ENCODE measurements at places on chromosomes 11 and 22.

DNA sequence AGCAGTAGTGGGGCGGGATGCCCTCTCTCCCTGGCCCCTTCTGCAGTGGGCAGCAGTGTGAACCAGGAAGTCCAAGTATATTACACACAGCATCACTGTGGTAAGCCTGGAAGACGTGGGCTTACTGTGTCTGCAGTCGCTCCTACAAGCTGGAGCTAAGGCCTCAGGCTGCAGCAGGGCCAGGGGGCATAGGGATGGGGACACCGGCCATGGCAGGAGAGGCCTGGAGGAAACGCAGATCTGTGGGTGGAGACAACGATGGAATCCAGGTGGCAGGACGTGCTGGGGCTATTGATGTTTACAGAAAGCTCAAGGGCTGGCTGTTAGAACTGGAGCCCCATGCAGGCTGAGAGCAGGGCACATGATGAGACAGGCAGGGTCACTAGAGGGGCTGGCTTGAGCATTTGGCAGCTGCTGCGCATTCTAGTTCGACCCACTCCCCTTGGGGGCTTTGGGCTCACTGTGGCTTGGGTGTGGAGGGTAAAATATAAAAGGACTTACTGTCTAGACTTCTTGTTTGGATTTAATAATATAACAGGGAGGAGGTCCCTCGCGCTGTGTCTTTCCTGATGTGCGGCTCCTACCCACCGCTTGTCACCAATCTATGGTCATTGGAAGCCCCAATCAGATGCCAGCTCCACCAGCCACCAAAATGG is 539.5 kb downstream of the TBC1D22A start:
- DNase-seq: no peak

DNA sequence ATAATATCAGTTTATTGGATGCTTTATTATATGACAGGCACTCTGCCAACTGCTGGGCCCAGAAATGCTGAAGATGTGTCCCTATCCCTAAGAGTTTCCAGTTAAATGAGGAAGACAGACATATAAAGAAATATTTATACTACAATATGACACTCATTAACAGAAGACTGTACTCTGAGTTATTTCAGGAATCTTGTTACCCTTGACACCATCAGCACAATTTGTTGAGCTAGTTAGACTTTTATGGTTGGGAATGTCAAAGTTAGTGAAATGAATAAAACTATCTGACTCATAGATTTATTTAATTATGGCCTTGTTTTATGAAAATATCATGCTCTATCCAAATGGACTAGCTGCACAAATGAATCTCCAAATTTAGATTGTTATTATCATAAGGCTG is 25.6 kb upstream of the MSANTD4 start:
- DNase-seq: no peak

- DNase-seq: no peak
Observed at GRCh38 chr22:20080776-20081654, 974 bp downstream of the DGCR8 start.

GRCh38 chr22:46220921-46221320 is 29.2 kb downstream of the CDPF1 start:
- no peak for DNase-seq

DNA sequence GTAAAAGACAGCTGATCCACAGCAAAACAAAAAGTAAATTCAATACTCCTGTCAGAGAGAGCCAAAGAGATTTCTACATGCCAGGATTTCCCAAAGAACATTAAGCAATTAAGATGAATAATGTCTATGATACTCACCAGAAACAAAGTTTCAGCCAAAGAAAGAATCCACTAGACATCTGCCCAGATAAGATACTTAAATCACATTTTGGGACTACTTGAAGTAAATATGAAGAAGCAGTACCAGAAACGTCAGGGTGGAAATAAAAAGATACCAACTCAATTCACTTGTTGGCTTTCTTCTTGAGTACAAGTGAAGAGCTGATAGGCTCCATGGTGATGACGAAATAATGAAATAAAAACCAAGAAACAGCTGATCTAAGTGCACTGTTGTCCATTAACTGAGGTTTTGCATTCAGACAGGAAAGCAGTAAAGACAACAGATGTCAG is 31.6 kb upstream of the ARHGAP32 start:
- DNase-seq: no peak

GRCh38 chr11:116580799-116581198 is 192.0 kb downstream of the BUD13 start:
- DNase-seq: no peak

DNA sequence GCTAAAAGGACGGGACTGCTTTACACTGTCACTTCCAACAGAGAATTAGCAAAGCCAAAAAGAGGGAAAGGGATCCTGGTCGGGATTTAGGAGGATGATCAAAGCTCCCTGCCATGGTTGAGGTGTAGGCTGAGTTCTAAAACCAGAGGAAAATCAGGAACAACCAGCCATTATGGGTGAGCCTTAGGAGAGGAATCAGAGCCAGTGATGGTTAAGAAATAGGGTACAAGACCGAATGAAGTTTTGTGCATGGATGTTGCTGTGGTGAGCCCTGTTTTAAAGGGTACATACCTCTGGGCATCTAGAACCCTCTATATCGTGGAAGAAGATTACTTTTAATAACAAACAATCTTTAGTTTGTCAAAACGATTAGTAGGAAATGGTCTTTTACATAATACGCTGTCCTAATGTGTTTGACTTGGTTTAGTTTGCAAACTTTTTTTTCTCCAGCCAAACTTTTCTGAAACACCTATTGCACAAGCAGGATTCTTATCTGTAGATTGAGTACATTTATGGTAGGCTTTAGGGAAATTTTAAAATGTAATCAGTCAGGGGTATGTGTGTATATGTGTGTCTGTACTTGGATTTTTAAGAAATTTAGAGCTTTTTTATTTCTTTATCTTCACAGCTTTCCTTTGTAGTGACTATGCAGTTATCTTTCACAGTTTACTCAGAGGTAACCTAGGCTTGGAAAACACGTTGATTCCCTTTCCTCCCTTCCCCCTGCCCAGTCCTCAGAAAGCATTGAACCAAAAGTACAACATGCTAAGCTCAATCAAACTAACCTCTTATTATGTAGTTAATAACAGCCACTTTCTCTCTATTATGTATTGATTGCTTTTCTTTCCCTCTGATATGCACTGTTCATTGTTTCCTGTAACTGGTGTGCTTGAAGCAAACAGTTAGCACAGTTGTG is 26.8 kb downstream of the TRIM44 start:
- no peak for DNase-seq

DNA sequence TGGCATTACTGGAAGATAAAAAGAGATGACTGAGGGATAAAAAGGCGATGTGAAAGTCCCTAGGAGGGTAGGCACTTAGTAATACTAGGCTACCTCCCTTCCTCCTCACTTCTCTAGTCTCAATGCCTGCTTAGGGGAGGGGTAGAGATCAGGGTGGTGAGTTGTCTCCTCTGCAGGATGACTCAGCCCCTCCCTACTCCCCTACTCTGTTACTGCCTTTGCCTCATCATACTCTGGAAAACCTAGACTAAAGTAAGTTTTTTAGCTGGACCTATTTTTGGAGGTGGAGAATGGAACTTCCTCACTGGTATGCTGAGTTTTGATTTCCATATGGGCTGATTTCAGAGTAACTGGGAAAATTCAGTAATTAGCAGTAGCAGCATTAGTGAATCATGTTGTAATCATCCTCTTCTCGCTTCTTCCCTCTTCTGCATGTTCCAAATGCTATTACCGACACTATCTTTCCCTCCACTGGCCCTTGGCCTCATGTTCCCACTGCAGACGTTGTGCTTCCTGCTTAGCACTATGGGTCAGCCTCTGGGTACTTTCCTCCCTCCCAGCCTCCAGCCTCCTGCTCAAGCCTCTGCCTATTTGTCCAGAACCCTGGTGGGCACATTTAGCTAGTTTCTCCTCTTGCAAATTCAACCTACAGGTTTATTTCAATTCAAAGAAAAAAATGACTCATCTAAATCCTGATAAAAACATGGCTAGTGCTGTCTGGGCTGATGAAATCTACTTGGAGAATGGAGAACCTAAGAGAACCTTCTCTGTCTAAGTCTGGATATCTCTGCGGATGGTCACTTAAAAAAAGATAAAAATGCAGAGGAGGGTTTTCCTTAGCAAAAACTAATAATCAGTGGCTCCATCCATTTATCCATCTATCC is 281.7 kb downstream of the ST3GAL4 start:
- DNase-seq: no peak

DNA sequence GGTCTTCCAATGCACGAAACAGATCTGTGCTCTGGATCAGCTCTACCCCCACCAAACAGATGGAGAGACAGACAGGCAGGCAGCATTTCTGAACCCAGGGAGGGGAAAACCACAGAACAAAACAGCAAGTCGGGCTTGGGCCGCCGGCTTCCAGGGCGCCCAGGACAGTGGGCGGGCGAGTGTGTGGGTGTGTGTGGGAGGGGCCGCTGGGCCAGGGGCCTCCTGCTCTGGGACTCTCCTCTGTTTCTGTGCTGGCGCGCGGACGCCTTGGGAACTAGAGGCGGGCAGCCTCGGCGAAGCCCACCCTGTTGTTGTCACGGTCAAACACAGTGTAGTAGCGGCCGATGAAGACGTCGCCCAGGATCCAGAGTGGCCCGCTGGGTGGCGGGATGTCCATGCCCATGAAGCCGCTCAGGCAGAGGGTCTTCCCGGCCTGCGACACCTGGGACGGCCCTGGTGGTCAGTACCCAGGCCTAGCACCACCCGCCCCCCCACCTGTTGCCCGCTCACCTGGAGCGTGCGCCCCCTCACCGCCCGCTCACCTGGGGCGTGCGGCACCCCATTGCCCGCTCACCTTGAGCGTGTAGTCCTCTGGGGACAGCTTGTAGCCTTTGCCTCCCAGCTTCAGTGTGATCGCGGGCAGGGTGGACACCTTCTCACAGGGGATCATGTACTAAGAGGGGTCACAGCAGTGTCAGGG is 3.0 kb upstream of the IFITM10 start:
- no peak for DNase-seq

GRCh38 chr11:115168229-115168671 is 336.0 kb downstream of the CADM1 start:
- DNase-seq: no peak

DNA sequence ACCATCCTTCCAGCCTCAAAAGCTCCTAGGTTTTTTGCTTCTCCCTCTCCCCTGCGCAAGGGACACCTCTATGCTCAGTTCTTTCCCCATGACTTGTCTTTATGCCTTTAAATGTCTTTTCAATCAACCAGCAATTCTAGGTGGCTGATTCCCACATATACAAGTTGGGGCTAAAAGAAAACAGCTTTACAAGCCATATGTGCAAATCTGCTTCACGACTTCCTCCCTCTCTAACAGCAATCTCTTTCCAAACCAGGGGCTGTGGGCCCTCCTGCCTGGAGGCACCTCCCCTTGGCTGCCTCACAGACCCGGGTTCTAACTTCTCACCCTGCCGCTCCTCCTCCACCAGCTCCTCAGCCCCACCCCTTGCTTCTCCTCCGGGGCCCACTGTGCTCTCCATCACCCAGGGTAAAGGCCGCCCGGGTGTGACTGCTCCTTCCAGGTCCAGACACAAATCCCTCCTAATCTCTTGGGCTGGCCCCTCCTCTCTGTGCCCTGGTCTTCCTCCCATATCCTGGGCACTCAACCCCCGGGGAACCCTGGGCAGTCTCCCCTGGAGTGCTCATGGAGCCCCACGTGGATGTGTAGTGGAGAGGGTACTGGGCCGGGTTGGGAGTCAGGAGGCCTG is 14.1 kb downstream of the TMPRSS13 start:
- DNase-seq: no peak

DNA sequence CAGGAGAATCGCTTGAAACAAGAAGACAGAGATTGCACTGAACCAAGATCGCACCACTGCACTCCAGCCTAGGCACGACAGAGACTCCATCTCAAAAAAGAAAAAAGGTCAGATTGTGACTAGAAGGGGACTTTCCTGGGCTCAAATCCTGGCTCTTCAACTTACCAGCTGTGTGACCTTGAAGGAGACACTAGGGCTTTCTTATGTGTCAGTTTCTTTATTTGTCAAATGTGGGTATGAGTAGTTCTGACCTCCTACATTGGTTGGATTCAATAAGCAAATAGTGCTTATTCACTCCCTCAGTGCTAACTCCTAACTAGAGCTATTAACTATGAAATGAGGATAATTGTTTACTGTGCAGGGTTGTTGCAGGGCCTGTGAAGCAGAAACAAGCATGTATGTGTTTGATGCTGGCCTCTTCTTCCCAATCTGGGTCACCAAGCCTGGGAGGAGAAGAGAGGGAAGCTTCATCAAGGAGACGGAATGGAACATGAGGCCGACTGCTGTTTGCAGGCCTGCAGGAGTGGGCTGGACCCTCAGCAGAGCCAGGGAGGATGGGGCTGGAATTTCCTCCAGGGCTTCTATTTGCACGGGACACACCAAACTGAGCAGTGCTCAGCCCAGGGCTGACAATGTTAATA is 22.5 kb downstream of the RHOD start:
- DNase-seq: no peak

DNA sequence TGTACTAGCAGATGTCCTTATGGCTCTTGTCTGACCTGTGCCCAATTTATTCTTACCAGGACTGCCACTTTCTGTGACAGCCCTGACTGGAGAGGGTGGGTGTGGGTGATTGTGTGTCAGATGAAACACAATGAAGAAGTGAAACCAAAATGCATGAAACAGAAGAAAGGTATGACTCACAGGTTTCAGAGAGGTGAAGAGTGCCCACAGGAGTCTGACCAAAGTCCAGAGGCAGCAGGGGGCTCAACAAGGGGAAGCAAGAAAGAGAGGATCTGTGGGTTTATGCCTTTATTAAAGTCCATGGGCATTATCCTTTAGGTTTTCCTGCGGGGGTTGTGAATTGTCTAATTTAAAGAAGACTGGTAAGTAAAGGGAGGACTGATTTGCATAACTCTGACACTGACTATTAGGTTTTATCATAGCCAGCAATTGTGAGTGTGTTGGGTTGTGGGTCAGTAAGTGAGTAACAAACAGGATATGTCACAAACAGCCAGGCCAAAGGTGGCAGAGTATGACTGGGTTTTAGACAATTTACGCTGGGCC is 3.9 kb upstream of the OR4C6 start:
- DNase-seq: no peak

DNA sequence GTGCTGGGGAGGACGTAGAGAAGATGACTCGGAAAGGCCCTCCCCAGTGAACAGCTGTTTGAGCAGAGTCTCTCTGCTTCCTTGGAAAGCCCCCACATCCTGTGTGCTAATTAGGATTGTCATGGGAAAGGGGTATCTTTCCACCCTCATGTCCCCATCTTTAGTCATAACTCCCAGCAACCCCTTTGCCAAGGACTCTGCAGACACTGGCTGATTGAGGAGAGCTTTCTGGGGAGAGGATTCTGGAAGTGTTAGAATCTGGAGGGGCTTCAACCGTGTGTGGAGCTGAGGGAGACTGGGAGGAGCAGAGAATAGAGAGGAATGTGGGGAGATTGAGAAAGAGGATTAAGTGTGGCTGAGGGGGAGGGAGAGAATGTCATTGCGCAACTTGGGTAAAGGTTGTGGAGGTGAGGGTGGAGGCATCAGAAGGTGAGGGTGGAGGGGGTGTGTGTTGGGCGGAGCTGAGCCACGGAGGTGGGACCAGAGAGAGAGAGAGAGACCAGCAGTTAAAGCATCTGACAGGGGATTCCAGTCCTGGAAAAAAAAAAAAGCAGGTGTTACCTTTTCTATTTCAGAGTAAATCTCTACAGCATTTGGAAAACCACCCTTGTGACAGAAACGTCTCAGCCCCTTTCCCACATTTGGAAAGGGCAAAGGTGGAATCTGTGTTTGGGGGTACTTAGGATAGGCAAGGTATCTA is 2.2 kb downstream of the DTX4 start:
- no peak for DNase-seq
